WTC11 (cell line): ENCODE measurements at places on chromosomes 5 and 9. TPM values are rescaled to one million over a fixed set of nuclear protein-coding genes. Genes with fewer than 3 reads are reported as not detected.

GABRA1 gene
- total RNA-seq, result 0.48 to 0.57 TPM (median 0.50 TPM) in 3 replicates

ARL14EPL gene
- total RNA-seq, result not detected in 3 replicates

LURAP1L gene
- total RNA-seq, result 1.2 to 1.7 TPM (median 1.3 TPM) in 3 replicates

CDC37L1 gene
- 16.7 to 20.1 TPM (median 18.8 TPM) in 3 replicates for total RNA-seq

CSNK1G3 gene
- 50.6 to 53.1 TPM (median 51.2 TPM) in 3 replicates for total RNA-seq

EGFL7 gene
- total RNA-seq, result 54.6 to 64.9 TPM (median 62.8 TPM) in 3 replicates

- DNase-seq, result no peak
- no peak overlapping the region for H3K27ac ChIP-seq
- peaks cover 3% of the 10 kb centered on the region; the same call in 1 of the 2 replicates for H3K36me3 ChIP-seq
- H3K4me1 ChIP-seq, result peaks cover 31% of the 10 kb centered on the region
- no peak overlapping the region for H3K4me3 ChIP-seq
These were observed 25.8 kb upstream of the CER1 start for GRCh38 chr9:14748373-14748772.

DNA sequence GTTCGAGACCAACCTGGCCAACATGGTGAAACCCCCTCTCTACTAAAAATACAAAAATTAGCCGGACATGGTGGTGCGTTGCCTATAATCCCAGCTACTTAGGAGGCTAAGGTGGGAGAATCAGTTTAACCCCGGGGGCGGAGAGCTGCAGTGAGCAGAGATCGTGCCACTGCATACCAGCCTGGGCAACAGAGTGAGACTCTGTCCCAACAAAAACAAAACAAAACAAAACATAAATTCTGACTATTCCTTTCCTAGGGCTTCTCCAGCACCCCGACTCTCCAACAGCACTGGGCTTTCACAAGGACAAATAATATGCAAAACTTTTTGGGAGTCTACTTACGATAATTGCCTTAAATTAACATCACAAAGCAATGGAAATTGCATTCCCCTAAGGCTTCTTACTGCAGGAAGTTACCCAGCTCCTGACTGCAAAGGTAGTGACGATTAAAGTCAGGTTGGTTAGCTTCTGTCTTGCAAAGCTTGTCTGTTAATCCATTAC, 15.9 kb upstream of the CDKN2AIPNL start:
- peak overlapping the region; percentile 75 for H3K4me3 ChIP-seq
- H3K36me3 ChIP-seq, result peaks cover 2% of the 10 kb centered on the region; the same call in 1 of the 2 replicates
- H3K27ac ChIP-seq, result peak overlapping the region; percentile 99
- H3K27me3 ChIP-seq, result no peaks in the 10 kb centered on the region
- DNase-seq, result peak; percentile 29

GRCh38 chr9:124079176-124079925, 67.8 kb downstream of the LHX2 start:
- H3K27me3 ChIP-seq, result no peaks in the 10 kb centered on the region; the same call in 1 of the 2 replicates
- H3K36me3 ChIP-seq, result no peaks in the 10 kb centered on the region
- H3K4me1 ChIP-seq, result peaks cover 4% of the 10 kb centered on the region
- H3K27ac ChIP-seq, result no peak overlapping the region
- H3K4me3 ChIP-seq, result no peak overlapping the region

DNA sequence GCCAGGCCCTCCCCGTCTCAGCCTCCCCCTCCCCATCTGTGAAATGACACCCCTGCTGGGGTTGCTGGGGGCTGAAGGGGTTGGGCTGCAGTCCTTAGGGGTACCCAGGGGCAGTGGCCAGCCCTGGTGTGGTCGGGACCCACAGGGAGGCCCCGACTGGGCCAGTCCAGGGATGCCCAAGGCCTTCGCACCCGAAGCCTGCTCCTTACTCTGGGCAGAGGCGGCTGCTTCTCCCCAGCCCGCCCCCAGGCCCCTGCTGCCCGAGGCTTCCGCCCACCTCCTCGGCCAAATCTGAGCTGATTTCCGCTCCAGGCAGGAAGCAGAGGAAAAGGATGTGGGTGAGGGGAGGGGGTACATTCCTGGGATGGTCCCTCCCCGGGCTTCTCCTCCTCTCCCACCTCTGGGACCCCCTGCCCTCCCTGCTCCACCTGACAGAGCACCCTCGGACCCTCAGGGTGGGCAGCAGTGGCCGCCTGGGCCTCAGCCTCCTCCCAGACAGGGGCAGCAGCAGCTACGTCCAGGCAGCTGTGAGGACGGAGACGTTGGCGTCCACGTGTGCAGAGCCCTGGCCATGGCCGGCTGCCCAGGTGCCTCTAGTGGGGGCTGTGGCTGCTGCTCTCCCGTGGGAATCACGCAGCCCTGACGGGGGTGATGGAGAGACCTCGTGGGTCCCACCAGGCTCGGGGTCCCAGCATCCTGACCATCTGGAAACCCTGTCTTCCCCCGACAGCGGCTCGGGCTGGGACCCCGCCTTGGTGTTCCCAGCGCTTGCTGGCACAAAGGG, 4.2 kb upstream of the NRARP start:
- H3K36me3 ChIP-seq, result no peaks in the 10 kb centered on the region
- no peak for DNase-seq
- H3K27ac ChIP-seq, result no peak overlapping the region
- H3K4me1 ChIP-seq, result peaks cover 27% of the 10 kb centered on the region
- H3K4me3 ChIP-seq, result no peak overlapping the region

DNA sequence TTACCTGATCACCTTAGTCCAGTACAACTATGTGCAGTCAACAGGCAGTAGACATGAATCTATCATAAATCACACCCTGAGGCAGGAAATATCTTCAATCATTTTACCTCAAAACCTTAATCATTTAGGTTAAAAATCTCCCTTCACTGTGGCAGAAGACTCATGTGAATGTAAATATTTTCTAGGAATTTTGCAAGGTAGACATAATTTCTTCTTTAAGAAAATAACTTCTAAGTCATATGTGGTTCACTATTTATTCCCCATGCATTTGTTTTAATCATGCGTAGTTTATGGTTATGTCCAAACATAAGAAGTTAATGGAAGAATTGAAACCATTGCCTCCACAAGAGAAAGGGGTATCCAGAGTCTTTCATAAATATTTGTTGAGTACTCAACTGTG, 97.0 kb downstream of the HMHB1 start:
- no peaks in the 10 kb centered on the region for H3K36me3 ChIP-seq
- peaks cover 6% of the 10 kb centered on the region for H3K4me1 ChIP-seq
- H3K27ac ChIP-seq, result no peak overlapping the region
- H3K4me3 ChIP-seq, result no peak overlapping the region

- no peak for DNase-seq
- no peak overlapping the region for H3K27ac ChIP-seq
- no peaks in the 10 kb centered on the region for H3K36me3 ChIP-seq
- H3K27me3 ChIP-seq, result peaks cover 49% of the 10 kb centered on the region
- H3K4me3 ChIP-seq, result no peak overlapping the region
- 0 out of 2 replicates have a peak, but pooled peaks cover 7% of the 10 kb centered on the region for H3K4me1 ChIP-seq
These were observed 7.0 kb upstream of the DCTN4 start for GRCh38 chr5:150765799-150766169.

DNA sequence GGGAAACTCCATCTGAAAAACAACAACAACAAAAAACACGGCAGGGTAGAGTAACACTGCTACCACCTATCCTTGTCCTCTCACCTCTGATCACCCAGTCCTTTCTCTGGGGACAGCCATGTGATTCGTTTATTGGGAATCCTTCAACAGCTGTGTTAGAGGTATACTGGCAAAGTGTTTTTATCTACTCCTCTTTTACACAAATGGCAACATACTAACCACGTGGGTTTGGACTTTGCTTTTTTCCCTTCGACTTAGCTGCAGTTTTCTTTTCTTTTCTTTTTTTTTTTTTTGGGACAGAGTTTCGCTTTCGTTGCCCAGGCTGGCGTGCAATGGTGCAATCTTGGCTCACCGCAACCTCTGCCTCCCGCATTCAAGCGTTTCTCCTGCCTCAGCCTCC, 11.2 kb upstream of the SET start:
- no peaks in the 10 kb centered on the region for H3K27me3 ChIP-seq
- H3K27ac ChIP-seq, result peak overlapping the region; percentile 33; the same call in 1 of the 2 replicates
- H3K36me3 ChIP-seq, result peaks cover 3% of the 10 kb centered on the region; the same call in 1 of the 2 replicates
